Activated CD4-positive, alpha-beta memory T cell treated with anti-CD3 and anti-CD28 coated beads, Interleukin-2, amount 10 ng/mL, durations not matched to agents 7 days and 5 days (primary cell): ENCODE measurements at places on chromosomes 1 and 21. TPM values are rescaled to one million over a fixed set of nuclear protein-coding genes. Genes with fewer than 3 reads are reported as not detected.

- H3K4me1 ChIP-seq, result peaks cover 2% of the 10 kb centered on the region
- H3K27ac ChIP-seq, result no peak overlapping the region
- H3K36me3 ChIP-seq, result no peaks in the 10 kb centered on the region
- no peak for DNase-seq
Observed at GRCh38 chr1:232292239-232292638, 337.7 kb downstream of the SIPA1L2 start.

GRCh38 chr1:203026666-203027663 lies 674 bp downstream of the PPFIA4 start:
- no peak overlapping the region for H3K27ac ChIP-seq
- H3K4me3 ChIP-seq, result peak overlapping the region; percentile 73

- H3K4me3 ChIP-seq, result peak overlapping the region; percentile 67
- H3K27me3 ChIP-seq, result peaks cover 50% of the 10 kb centered on the region
- H3K27ac ChIP-seq, result no peak overlapping the region
Observed at GRCh38 chr1:116666187-116667077, 1.1 kb downstream of the IGSF3 start.

DNA sequence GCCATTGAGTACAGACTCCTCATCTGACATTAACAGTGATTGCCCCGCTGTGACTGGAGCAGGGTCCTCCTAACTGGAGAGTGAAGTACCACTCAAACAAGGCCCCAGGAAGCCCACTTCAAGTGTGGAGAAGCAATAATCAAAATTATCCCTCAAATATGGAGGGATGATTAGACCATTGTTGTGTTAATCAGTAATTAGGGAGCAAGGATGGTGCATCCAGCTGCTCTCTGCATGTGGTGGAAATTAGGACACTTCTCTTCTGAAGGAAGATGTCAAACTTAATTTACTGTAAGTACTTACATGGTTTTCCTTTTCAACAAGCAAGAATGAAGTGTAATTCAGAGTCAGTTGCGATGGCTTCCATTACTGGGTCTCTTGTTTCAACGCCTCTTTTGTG lies 3.4 kb upstream of the ZP4 start:
- H3K36me3 ChIP-seq, result no peaks in the 10 kb centered on the region
- DNase-seq, result no peak
- H3K27ac ChIP-seq, result no peak overlapping the region
- no peaks in the 10 kb centered on the region for H3K27me3 ChIP-seq
- H3K4me3 ChIP-seq, result no peak overlapping the region

GRCh38 chr1:187053876-187054275 lies 225.1 kb downstream of the PLA2G4A start:
- H3K27ac ChIP-seq, result no peak overlapping the region
- no peak for DNase-seq
- H3K4me3 ChIP-seq, result no peak overlapping the region
- H3K36me3 ChIP-seq, result no peaks in the 10 kb centered on the region
- H3K4me1 ChIP-seq, result no peaks in the 10 kb centered on the region
- no peaks in the 10 kb centered on the region for H3K27me3 ChIP-seq

GRCh38 chr21:44093761-44094160 lies 13.4 kb upstream of the PWP2 start:
- no peak overlapping the region for H3K4me3 ChIP-seq
- peaks cover 46% of the 10 kb centered on the region for H3K36me3 ChIP-seq
- peak overlapping the region; percentile 33 for H3K27ac ChIP-seq
- H3K4me1 ChIP-seq, result peaks cover 28% of the 10 kb centered on the region

- H3K4me3 ChIP-seq, result no peak overlapping the region
- H3K27ac ChIP-seq, result no peak overlapping the region
- peaks cover 2% of the 10 kb centered on the region for H3K27me3 ChIP-seq
Observed at GRCh38 chr1:53342735-53343470, 15.0 kb upstream of the LRP8 start.

DNA sequence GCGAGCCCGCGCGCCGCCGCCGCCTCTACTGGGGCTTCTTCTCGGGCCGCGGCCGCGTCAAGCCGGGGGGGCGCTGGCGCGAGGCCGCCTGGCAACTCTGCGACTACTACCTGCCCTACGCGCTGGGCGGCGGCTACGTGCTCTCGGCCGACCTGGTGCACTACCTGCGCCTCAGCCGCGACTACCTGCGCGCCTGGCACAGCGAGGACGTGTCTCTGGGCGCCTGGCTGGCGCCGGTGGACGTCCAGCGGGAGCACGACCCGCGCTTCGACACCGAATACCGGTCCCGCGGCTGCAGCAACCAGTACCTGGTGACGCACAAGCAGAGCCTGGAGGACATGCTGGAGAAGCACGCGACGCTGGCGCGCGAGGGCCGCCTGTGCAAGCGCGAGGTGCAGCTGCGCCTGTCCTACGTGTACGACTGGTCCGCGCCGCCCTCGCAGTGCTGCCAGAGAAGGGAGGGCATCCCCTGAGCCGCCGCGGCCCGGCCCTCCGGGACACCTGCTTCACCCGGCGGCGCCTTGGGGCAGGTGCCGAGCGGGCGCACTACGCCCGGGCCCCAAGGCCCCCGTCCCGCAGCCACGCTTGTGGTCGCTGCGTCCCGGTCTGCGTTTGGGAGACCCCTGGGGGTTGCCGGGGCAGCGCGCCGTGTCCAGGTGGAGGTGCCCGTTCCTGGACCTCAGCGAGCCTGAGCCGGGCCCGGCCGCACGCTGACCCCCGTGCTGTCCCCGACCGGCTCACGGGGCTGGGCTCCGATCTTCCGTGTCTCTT lies 944 bp downstream of the B3GALT6 start:
- H3K4me1 ChIP-seq, result peaks cover 37% of the 10 kb centered on the region
- H3K27ac ChIP-seq, result peak overlapping the region; percentile 71
- no peak for DNase-seq
- H3K27me3 ChIP-seq, result no peaks in the 10 kb centered on the region
- H3K36me3 ChIP-seq, result peaks cover 43% of the 10 kb centered on the region

DNA sequence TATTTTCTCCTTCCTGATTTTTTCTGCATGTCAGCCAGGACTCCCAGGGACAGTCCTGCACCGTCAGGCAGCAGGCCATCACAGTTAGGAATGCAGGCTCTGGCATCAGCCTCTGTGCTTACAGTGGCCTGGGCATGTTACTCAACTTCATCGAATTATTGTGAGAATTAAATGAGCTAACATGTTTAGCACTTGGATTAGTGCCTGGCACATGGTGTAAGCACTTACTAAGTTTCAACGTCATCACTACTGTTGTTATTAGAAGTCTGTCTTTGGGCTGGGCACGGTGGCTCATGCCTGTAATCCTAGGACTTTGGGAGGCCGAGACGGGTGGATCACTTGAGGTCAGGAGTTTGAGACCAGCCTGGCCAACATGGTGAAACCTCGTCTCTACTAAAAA lies 45.1 kb downstream of the SCCPDH start:
- no peak overlapping the region for H3K27ac ChIP-seq
- peaks cover 10% of the 10 kb centered on the region for H3K4me1 ChIP-seq
- no peaks in the 10 kb centered on the region for H3K27me3 ChIP-seq
- no peak for DNase-seq
- H3K36me3 ChIP-seq, result peaks cover 2% of the 10 kb centered on the region

GRCh38 chr1:96253246-96254035 lies 468.1 kb upstream of the PTBP2 start:
- H3K4me1 ChIP-seq, result no peaks in the 10 kb centered on the region
- H3K4me3 ChIP-seq, result no peak overlapping the region
- no peak overlapping the region for H3K27ac ChIP-seq
- no peak for DNase-seq
- H3K36me3 ChIP-seq, result no peaks in the 10 kb centered on the region

The VAV3 gene
- total RNA-seq, result 2.3 TPM

The CLCA4 gene
- not detected for total RNA-seq
